Activated CD4-positive, alpha-beta T cell treated with anti-CD3 and anti-CD28 coated beads for 36 hours (primary cell): ENCODE measurements at places on chromosomes 7 and 10.

DNA sequence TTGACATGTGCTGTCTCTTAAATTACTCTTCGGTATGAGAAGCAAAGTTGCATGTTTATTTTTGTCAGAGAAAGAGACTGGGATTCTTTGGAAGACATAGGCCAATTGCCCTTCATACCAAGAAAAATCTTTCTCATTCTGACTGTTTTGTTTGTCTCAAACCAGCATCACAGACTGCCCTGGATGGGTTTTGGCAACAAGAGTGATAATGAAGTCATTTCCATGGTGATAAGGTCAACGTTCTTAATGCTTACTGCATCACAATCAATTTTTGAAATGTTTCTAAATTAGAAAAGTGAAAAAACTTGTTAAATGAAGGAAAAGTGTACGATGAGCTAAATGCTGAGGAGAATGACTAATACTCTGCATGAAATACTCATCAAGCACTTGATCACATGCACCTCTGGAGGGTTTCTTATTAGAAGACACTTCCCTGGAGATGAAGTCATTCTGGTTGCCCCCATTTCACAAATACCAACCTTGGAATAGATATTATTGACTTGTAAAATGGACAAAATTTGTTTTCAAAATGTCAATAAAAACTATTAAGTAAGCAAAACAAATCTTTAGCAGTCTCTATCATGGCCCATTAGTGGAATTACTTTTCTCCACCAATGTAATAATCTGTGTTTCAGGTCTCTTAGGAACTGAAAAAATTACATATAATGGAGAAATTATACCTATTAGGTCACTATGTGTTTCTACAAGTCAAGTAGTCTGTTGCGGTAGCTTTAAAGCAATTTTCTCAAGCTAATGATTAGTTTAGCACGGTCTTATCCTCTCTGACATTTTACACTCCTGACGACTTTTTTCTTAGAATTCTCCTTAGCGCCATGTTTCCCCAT is 19.9 kb upstream of the SEC61G start:
- no peak for DNase-seq

GRCh38 chr7:155685070-155685790 is 40.8 kb downstream of the RBM33 start:
- peak; percentile 48 for DNase-seq

- no peak for DNase-seq
These were observed 314.4 kb upstream of the BMPER start for GRCh38 chr7:33590916-33591315.

- DNase-seq: no peak
These were observed 121.8 kb downstream of the CAMK1D start for GRCh38 chr10:12471135-12471534.

- no peak for DNase-seq
These were observed 111.9 kb downstream of the GRID1 start for GRCh38 chr10:86254526-86255174.

DNA sequence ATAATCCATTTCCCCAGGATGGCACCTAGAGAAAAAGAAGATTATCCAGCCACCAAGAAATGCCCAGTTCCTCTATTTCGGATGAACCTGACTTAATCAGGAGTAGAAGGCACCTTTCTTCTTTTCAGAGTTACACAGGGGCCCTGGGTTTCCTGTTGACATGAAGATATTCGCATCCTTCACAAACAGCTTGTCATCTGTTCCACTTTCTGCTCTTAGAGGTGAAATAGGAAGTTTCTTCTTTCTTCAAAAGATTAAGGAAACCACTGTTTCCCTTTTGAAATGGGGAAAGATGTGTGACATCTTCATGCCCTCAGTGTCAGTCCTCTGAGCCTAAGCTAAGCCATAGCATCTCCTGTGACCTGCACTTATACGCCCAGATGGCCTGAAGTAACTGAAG is 39.1 kb upstream of the RAB18 start:
- no peak for DNase-seq

DNA sequence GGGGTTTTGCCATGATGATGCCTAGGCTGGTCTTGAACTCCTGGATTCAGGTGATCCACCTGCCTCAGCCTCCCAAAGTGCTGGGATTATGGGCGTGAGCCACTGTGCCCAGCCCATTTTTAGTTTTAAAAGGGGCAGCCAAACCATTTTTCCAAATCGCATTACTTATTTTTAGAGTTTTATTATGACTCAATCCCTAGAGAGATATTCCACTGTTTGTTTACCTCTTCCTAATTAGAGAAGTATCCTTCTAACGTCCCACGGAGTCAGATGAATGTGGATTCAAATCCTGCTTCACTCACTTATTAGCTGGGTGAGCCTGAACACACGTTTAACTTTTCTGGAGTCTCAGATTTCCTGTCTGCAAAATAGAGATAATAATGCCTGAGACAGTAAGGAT is 15.2 kb downstream of the WNT8B start:
- DNase-seq: no peak
